GM13977 (cell line): ENCODE measurements at places on chromosomes 16 and 17.
A peak's percentile ranks its signal among the peaks of the same experiment; 100 is the strongest.

- peak; percentile 74 for DNase-seq
These were observed 1.3 kb upstream of the SOCS1 start for GRCh38 chr16:11257131-11257938.

DNA sequence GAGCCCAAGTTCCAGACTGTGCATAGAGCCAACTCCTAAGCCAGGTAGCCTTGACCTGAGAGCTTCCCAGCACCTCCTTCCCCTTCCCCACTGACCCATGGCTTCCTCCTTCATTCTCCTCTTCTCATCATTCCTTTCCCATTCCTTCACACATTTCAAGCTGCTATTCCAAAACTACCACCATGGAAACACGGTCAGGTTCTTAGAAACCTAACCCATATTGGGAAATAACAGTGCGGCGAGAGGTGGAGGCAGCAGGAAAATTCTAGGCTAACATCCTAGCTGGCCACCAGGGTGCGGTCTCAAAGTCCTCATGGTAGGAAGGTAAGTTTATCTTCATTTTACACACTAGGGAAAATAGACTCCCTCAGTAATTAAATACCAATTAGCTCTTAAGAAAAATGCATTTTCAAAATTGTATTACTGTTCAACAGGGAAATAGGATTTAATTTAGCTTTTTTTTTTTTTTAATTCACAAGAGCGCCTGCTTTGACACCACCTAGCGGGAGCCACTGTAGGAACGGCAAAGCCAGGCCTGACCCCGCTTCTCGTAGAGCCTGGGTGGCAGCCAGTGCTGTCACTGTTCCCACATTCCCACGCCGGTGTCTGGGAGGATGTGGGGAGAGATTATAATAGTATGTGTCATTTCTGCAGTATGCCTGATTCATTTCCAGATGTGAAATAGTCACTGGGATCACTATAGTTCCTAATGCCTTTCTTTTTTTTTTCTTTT, 14.0 kb upstream of the SPHK1 start:
- no peak for DNase-seq

DNA sequence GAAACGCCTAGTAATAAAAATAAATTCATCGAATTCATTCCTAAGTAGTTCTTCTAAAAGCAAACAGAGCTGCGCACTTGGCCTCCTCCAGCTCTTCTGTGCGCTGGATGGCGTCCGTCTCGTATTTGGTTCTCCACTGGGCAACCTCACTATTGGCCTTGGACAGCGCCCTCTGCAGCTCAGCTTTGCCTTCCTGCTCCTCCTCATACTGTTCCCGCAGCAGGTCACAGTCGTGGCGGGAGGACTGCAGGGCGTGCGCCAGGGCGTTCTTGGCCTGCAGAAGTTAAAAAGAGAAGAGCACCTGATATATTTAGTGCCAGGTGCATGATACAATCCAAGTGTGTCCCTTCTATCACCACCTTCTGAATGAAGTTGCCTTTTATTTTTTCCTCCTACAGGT, 21.8 kb downstream of the MYH3 start:
- DNase-seq = no peak

DNA sequence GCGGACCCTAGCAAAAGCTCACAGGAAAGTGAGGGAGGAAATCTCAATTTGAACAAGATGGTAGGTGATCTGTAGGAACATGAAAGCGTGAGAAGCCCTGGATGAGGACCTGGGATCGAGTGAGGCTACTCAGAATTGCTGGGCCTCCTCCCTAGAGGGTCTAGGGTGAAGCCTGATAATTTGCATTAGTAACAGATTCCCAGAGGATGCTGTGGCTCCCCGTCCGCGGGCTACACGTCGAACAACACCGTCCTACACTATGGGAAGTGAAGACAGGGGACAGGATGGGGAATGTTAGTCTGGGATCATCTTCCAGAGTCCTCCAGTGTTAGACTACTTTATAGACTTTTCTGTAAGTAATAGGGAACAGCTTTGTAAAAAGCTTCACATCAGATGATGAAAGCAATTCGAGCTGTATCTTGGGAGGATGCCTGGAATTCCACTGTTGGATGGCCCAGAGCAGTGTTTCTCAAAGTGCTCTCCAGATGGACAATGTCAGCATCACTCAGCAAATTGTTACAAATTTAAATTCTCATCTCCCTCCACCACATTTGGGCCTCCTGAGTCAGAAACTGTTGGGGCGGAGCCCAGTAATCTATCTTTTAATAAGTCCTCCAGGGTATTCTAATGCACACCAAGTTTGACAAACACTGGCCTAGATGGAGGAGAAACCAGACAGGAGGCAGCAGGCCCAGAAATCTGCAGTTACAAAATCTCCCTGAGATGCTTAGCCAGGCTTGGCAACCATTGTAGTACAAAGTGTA, 6.5 kb downstream of the FNDC8 start:
- no peak for DNase-seq

GRCh38 chr17:79398441-79398840, 212.4 kb downstream of the RBFOX3 start:
- DNase-seq = no peak

- DNase-seq = peak; percentile 43
These were observed 9.2 kb upstream of the PRKCB start for GRCh38 chr16:23826528-23827045.

GRCh38 chr17:6366221-6366666, 68.7 kb downstream of the AIPL1 start:
- DNase-seq = no peak
